ENCODE measurements at places on chromosomes 16 and 17.

- DNase-seq, result no peak
Measured at GRCh38 chr16:57686577-57686976, 8.0 kb upstream of the DRC7 start.

DNA sequence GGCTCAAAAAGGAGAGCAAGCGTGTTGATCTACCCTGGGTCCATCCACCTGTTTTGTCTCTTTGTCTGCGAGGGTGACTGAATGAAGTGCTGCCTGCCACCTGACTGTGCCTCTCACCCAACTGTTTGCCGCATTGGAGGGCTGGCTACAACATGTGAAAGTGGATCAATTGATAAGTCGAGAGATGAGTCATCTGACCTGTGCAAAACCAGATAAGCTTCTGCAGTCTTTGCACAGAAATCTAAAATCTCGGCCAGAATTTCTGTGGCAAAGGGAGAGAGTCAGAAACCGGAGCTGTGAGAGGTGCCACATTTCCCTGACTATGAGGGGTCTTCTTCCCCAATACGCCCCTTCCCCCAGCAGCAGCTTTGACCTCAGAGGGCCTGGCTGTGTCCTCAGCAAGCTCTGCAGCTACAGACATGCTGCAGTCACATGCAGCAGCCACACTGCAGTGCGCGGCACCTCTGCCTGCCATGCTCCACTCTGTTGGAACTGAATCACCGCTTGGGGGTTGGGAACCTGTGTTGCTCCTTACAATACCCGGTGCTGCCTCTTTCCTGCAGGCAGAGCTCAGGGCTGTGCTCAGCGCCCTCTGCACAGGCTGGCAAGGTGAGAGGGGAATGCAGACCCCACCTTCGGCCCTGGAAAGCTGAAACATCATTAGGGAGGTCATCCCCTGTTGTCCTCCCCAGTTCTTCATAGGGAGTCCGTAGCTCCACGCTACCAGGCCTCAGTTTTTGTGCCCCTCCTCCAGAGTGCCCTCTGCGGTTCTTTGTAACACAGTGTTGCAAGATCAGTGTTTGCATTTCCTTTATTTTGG is 16.2 kb upstream of the HAS3 start:
- DNase-seq, result peak; percentile 65

DNA sequence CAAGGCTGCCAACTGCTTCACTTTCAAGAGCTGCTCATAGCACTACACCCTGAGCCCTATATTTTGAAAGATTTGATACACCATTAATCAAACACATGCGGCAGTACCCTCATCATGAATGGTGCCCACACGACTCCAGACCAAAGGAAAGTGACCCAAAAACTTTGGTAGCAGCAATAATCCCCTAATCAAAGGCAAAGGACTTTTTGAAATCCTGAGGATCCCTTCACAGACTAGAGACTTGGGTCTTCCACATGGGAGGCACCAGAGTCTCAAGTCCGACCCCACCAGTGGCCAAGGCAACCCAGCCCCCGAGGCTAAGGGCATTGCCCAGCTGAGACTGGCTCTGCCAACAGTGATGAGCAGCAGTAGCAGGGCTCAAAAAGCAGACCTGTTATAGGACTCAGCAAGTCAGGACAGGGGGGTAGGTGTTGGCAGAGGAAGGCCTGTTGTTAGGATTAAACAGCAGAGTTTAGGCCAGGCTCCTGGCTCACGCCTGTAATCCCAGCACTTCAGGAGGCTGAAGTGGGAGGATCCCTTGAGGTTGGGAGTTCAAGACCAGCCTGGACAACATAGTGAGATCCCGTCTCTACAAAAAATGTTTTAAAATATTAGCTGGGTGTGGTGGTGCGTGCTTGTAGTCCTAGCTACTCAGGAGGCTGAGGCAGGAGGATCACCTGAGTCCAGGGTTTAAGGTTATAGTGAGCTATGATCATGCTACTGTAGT is 3.2 kb downstream of the TRIM25 start:
- no peak for DNase-seq

- DNase-seq, result no peak
Measured at GRCh38 chr16:51119556-51119955, 31.5 kb downstream of the SALL1 start.

GRCh38 chr16:73313950-73314349 is 266.0 kb upstream of the ZFHX3 start:
- no peak for DNase-seq

DNA sequence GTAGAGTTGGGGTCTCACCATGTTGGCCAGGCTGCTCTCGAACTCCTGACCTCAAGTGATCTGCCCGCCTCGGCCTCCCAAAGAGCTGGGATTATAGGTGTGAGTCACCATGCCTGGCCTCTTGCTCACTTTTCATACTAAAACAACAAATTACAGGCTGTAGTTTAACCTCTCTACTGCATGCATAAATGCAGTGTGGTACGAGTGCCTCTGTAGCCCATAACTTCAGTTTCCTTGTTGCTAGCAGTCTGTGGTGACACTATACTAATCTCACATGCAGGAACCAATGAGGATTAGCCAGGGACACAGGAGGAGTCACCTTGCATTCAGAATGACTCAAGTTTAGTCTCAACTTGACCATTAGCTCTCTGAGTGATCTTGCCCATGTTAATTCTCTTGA is 20.1 kb downstream of the HMOX2 start:
- no peak for DNase-seq

DNA sequence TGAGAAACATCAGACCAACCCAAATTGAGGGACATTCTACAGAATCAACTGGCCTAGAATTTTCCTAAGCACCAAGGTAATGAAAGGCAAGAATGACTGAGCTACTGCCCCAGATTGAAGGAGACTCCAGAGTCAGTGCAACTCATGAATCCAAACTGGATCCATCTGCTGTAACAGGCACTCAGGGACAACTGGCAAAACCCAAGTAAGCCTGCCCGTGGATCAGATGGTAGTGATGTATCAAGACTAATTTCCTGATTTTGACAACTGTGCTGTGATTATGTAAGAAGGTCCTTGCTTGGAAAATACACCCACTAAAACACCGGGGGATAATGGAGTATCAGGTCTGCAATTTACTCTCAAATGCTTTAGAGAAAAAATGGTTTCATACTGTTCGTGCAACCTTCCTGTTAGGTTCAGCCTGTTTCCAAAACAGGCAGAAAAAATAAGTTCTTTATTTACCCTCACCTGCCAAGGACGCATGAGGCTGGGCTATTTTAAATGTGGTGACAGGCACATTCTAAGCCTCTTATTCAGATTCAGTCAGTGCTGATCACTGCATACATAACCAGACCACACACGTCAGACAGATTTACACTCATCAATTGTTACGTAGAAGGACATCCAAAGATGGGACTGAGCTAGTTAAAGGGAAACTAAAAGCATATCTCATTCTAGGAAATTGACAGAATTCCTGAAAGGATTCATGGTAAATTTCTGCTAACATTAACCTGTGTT is 7.0 kb downstream of the MBTPS1 start:
- DNase-seq, result no peak

GRCh38 chr17:32461853-32462617 is 17.7 kb downstream of the PSMD11 start:
- DNase-seq, result peak; percentile 69

- DNase-seq, result peak; percentile 60
Measured at GRCh38 chr16:81444448-81445121, at the start of gene CMIP. Gene CMIP, plus strand, starts transcription at chr16:81444808.

GRCh38 chr16:15960124-15960971 is 10.9 kb downstream of the ABCC1 start:
- peak; percentile 83 for DNase-seq

DNA sequence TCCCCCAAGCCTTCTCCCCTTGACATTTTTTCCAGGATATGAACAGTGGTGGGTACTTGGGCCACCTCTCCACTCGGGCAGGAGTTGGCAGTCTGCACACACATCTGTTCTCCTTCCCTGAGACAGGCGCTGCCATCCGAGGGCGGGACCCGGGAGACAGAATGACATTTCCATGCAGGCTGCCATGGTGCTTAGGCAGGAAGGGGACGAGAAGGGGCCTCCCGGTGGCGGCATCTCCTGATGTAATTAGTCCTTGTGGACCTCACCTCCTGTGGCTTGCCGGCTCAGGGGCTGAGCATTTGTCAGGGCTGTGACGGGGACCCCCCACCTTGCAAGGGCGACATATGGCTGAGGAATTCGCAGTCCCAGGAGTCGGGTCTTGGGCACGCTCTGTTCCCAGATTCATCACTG is 197.2 kb downstream of the FOXL1 start:
- DNase-seq, result no peak

DNA sequence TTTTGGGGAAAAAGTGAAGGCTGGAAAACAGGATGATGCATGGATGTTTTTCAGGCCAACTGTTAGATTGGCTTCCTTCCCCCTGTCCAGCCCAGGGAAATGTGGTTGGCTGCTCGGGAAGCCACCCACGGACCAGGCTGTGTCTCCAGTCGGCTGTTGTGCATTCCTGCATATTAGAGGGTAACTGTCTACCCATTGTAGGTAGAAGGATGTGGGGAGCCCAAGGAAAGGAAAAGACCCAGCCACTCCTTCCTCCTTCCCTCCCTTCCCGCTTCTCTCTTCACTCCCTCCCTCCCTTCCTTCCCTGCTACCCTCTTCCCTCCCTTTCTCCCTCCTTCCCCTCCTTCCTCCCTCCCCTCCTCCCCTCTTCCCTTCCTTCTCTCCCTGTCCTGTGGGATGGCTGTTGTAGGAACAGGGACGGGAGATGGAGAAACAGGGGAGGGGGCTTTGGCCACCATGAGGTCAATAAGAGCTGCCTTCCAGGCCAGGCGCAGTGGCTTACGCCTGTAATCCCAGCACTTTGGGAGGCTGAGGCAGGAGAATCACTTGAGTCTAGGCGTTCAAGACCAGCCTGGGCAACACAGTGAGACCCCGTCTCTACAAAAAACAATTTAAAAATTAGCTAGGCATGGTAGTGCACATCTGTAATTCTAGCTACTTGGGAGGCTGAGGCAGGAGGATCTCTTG is 16.9 kb downstream of the SYT17 start:
- peak; percentile 17 for DNase-seq

DNA sequence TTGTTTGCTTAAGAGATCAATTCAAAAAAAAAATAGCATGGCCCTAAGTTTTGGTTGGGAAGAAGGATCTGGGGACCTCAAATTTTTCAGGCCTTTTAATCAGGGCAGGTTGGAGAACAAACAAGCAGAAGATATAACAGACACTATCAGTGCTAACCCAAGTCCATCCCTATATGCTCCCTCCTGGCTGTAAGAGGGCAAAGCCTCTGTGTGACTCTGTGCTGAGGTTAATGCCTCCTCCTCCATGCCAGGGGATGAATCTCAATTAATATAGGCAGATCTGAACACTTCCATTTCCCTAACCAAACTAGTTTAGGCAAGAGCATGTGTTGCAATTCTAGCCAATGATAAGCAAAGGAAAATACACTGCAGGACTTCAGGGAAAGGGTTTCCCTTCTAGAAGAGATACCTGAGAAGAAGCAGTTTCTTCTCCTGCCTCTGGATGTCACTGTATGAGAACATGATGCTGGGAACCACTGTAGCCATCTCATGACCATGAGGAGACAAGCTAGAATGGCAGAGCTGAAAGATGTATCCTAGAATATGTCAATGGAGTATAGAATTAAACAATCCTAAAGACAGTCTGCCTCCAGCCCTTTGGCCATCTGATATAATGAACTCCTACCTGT is 76.0 kb downstream of the CHD9NB start:
- DNase-seq, result peak; percentile 17

DNA sequence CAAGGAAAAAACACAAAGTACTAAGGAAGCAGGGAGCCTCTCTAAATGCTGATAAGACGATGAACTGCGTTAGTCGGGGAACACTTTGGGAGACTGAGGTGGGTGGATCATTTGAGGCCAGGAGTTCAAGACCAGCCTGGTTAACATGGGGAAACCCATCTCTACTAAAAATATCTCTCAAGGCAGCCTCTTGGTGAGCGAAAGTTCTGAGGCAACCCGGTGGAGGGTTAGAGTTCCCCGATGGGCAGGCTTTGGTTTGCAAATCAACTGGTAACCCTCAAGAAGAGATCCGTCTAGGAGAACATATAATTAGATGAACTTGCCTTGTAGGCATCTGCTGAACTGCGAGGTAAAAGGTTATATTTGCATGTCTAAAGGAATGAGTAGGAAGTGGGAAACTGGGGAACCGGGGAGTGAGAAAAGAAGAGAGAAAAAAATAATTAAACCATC is 44.6 kb downstream of the WSB1 start:
- DNase-seq, result no peak

GRCh38 chr16:3907586-3907985 is 27.1 kb upstream of the CREBBP start:
- no peak for DNase-seq
